Stimulated activated CD4-positive, alpha-beta T cell treated with anti-CD3 and anti-CD28 coated beads, Interleukin-1b, Interleukin-23, amount 100 ng/mL, for 4 hours (primary cell): ENCODE measurements at places on chromosomes 4 and X.

DNA sequence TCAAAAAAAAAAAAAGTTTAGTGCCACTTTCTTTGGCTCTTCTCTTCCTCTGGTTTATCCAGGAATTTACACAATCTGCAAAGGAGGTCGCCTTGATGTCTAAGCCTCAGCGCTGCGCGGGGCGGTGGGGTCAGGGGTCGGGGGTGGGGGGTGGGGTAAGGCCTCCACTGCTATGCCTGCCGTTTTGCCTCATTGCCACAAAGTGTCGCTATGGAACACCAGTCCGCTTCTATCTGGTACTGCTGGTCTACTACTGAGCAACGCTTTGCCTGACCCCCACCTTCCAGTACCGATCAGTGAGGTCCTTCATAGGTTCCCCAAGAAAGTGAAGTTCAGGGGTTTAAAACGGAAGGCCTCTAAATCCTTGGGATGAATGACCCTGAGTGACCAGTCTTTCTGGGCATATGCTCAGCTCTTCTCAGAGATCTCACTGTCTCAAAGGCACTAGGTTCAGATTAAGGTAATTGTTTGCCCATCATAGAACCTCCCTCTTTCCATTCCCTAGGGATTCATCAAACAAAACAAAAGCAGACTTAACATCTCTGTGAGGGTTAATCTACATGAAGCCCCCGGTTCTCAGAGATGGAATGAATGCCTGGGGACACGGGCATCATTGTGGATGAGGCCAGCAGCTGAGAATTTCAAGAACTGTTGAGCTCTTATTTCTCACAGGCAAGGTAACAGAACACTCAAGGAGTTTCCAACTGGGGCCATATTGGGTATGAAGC is 16.9 kb upstream of the TSR2 start:
- DNase-seq = no peak

DNA sequence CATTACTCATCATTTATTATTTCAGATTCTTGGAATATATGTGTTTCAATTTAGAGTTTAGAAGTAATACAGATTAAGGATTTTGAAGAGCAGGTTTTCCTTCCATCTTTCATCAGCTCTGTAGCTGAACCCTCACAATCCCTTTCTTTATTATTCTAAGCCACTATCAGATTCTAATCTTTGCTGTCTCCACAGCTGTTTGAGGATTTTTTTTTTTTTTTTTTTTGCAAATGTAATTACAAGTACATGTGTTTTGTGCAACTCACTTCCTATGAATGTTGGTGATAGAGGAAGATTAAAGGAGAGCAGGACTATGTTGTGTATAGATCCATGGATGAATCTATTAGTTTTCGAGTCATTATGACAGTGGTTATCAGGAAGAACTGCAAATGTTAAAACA is 87.4 kb upstream of the TENM3 start:
- no peak for DNase-seq

GRCh38 chrX:6227453-6227835 is 1.2 kb downstream of the NLGN4X start:
- DNase-seq = no peak

- DNase-seq = no peak
Measured at GRCh38 chr4:1288786-1289185, 905 bp upstream of the MAEA start.

- no peak for DNase-seq
Measured at GRCh38 chr4:124092541-124092984, 620.0 kb downstream of the ANKRD50 start.

DNA sequence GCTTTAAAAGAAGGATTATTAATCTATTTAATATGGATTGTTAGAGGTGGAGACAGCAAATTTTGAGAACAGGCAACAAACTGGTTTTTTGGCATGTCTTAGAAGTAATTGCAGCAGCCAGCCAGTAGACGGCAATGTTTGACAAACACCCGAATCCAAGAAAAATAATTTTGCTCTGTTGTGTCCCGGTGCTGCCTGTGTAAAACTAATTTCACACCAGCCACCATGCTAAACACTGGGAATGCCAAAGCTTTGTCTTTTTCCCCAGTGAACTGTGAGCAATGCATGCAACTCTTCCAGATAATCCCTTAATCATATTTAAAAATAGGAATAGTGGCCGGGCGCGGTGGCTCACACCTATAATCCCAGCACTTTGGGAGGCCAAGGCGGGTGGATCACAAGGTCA is 25.9 kb downstream of the SMIM31 start:
- DNase-seq = no peak
